ENCODE measurements at places on chromosomes 2 and 18. TPM values are rescaled to one million over a fixed set of nuclear protein-coding genes. Genes with fewer than 3 reads are reported as not detected.

Gene SMAD7
- 20.9 TPM for total RNA-seq

Gene KLHL30
- 0.57 TPM for total RNA-seq

Gene DTNA
- total RNA-seq: 11.7 TPM

Gene SETBP1
- total RNA-seq: 2.8 TPM

Gene UPP2
- total RNA-seq: not detected

Gene PLCD4
- 1.8 TPM for total RNA-seq

Gene ASB18
- not detected for total RNA-seq

Gene AGAP1
- 6.5 TPM for total RNA-seq

Gene SLC11A1
- total RNA-seq: 0.14 TPM

Gene DSEL
- total RNA-seq: 43.2 TPM

Gene VWA3B
- 0.09 TPM for total RNA-seq

Gene FTCDNL1
- total RNA-seq: 1.00 TPM

Gene CCDC178
- 0.28 TPM for total RNA-seq

Gene IFIH1
- total RNA-seq: 4.8 TPM

Gene PAX3
- total RNA-seq: not detected

Gene GALNT5
- 26.9 TPM for total RNA-seq

Gene AGXT
- total RNA-seq: not detected

Gene SCTR
- not detected for total RNA-seq

Gene GLI2
- total RNA-seq: 11.3 TPM

Gene FAM237A
- total RNA-seq: not detected

Gene PMAIP1
- 3.1 TPM for total RNA-seq

Gene COL5A2
- 785 TPM for total RNA-seq

Gene C2orf72
- under 0.01 TPM for total RNA-seq

Gene SYT4
- not detected for total RNA-seq

Gene EPB41L3
- 10.1 TPM for total RNA-seq

Gene GREB1
- 1.3 TPM for total RNA-seq

Gene FLACC1
- 0.74 TPM for total RNA-seq

Gene RGPD3
- total RNA-seq: 0.09 TPM

Gene CXCR2
- total RNA-seq: not detected

Gene IL1B
- 54.3 TPM for total RNA-seq

Gene VIT
- total RNA-seq: 2.0 TPM

Gene DNAH7
- total RNA-seq: 0.28 TPM

Gene DSC3
- total RNA-seq: 0.14 TPM

Gene REG1B
- total RNA-seq: not detected

Gene ABCG5
- total RNA-seq: not detected

Gene INHBB
- 0.09 TPM for total RNA-seq

Gene ATP6V1B1
- total RNA-seq: 0.71 TPM

Gene WDR12
- 34.9 TPM for total RNA-seq

Gene SPC25
- 0.28 TPM for total RNA-seq

Gene HAAO
- total RNA-seq: 0.46 TPM

Gene ABCB11
- not detected for total RNA-seq

Gene IL18R1
- total RNA-seq: 1.5 TPM

Gene CREG2
- total RNA-seq: 0.14 TPM

Gene CRYGD
- total RNA-seq: not detected

Gene CD8B2
- total RNA-seq: not detected

Gene EFEMP1
- total RNA-seq: 1,445 TPM

Gene PROC
- not detected for total RNA-seq

Gene UGT1A8
- total RNA-seq: 0.71 TPM

Gene PTPN2
- 33.1 TPM for total RNA-seq

Gene IMPACT
- total RNA-seq: 29.0 TPM

Gene GRB14
- total RNA-seq: 0.71 TPM

Gene LCT
- total RNA-seq: not detected

Gene FARP2
- total RNA-seq: 44.0 TPM

Gene RAPH1
- 12.1 TPM for total RNA-seq

Gene UGT1A10
- 0.83 TPM for total RNA-seq

Gene ALPP
- not detected for total RNA-seq

Gene ABCA12
- total RNA-seq: under 0.01 TPM

Gene HK2
- 91.0 TPM for total RNA-seq

Gene TWIST2
- 45.2 TPM for total RNA-seq

Measured in smooth muscle cell of bladder (primary cell).